ENCODE measurements at places on chromosomes 16 and 17.

- no peak for DNase-seq
Observed at GRCh38 chr17:1294157-1294717, 14.8 kb downstream of the TRARG1 start.

DNA sequence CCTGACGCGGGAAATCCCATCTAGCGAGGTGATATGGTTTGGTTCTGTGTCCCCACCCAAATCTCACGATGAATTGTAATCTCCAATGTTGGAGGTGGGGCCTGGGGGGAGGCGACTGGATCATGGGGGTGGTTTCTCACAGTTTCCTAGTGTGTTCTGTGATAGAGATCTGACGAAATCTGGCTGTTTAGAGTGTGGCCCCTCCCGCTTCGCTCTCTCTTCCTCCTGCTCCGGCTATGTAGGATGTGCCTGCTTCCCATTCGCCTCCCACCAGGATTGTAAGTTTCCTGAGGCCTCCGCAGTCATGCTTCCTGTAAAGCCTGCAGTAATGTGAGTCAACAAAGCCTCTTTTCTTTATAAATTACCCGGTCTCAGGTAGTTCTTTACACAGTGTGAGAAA lies 31.6 kb downstream of the IFT140 start:
- no peak for DNase-seq

- no peak for DNase-seq
Observed at GRCh38 chr16:27460663-27461482, 58.9 kb downstream of the IL21R start.

DNA sequence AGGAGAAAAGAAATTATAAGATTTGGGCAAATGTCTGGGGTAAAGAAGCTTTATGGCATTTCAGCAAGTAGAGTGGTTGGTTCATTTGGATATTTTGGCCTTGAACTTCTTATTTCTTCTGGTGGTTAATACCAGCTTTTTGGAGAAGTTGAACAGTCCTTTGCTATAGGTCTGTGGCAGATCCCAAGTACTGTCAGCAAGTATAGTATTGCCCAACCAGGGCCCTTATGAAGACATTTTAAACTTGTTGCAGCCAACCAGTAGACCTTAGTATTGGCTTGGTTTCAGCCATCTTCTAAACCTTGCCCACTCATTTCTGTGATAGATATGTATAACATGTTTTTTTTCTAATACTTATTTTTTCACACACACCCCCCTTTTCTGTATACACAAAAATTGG lies 2.2 kb downstream of the SP2 start:
- no peak for DNase-seq

GRCh38 chr17:1907909-1908698 lies 78.3 kb downstream of the RPA1 start:
- DNase-seq = peak; percentile 92

DNA sequence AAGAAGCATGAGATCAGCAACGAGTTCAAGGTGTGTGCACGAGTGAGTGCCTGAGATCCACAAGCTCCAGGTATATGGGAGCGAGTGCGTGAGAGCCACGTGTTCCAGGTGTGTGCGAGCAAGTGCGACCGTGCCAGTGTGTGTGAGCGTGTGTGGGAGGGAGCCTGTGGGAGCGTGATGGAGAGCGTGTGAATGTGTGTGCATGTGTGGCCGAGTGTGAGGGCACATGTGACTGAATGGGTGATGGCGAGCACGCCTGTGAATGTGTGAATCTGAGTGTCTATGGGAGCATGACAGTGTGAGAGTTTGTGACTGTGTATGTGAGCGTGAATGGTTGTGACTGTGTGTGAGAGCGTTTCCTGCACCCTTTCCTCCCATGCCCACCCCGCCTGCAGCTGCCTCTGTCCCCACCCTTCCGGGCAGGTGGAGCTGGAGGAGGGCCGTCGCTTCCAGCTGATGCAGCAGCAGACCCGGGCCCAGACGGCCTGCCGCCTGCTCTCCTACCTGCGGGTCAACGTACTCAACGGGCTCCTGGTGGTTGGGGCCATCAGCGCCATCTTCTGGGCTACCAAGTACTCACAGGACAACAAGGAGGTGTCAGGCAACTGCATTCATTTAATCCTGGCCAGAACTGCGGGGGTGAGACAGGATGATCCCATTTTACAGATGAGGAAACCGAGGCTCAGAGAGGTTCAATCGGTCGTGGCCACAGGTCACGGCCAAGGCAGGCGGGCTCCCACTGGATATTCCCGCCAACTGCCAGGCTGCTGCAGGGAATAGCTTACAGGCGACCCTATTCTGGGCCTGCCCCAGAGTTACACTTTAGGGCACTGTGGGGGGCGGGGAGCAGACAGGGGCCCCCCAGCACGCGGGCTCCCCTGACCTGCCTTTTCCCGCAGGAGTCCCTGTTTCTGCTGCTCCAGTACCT lies 3.7 kb downstream of the TMC8 start:
- peak; percentile 87 for DNase-seq

- DNase-seq = peak; percentile 43
Observed at GRCh38 chr16:62213763-62214162, 177.5 kb upstream of the CDH8 start.

- no peak for DNase-seq
Observed at GRCh38 chr17:49512296-49513043, 17.4 kb downstream of the NGFR start.

DNA sequence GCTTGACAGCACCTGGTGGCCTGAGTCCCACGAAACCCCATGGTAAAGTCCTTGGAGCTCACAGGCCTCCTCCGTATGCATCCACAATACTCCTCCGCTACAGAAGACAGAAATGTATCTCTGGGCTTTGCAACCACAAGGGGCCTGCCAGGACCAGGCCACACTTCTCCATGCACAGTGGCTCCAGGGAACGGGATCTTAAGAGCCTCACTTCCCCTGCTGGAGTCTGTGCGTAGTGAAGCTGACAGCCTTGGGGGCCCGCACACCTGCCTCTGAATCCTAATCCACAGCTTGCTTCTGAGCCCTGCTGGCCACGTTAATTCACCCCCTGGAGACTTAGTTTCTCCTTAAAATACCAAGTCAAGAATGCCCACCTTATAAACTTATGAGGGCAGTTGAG lies 125.7 kb downstream of the COPRS start:
- peak; percentile 59 for DNase-seq

DNA sequence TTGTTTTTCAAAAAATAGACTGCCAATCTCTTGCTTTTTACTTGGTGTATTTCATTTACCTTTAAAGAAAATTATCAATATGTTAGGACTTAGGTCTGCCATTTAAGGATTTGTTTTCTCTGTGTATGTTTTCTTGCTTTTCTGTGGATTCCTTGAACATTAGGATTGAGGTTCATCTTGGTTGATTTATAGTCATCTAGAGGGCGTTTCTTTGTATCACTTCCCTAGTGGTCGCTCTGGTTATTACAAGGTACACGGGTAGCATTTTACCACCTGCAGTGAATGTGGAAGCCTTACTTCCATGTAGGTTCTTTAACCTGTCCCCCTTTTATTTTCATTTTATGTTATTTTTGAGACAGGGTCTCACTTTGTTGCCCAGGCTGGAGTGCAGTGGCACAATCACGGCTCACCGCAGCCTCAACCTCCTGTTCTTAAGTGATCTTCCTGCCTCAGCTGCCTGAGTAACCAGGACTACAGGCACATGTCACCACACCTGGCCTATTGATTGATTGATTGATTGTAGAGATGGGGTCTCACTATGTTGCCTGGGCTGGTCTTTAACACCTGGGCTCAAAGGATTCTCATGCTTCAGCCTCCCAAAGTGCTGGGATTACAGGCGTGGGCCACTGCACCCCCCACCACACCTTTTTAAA lies 35.2 kb upstream of the CBX4 start:
- peak; percentile 58 for DNase-seq

- DNase-seq = no peak
Observed at GRCh38 chr17:69344939-69345338, 18.0 kb upstream of the ABCA5 start.

DNA sequence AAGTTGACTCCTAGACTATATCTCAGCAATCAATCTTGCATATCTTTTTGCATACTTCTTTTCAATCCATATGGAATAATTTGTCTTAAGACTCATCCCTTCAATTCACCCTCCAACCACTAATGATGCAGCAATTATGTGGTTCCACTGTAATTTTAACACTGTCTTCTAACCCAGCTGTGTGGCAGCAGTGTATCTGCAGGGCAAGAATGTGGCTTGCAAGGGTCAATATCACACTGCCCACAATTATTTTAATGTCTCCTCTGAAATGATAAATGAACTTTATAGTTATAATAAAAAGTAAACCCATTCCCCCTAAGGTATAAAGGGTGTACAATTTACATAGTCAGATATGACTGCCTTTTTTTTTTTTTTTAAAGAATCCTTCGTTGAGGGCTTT lies 48.6 kb downstream of the FTO start:
- no peak for DNase-seq

DNA sequence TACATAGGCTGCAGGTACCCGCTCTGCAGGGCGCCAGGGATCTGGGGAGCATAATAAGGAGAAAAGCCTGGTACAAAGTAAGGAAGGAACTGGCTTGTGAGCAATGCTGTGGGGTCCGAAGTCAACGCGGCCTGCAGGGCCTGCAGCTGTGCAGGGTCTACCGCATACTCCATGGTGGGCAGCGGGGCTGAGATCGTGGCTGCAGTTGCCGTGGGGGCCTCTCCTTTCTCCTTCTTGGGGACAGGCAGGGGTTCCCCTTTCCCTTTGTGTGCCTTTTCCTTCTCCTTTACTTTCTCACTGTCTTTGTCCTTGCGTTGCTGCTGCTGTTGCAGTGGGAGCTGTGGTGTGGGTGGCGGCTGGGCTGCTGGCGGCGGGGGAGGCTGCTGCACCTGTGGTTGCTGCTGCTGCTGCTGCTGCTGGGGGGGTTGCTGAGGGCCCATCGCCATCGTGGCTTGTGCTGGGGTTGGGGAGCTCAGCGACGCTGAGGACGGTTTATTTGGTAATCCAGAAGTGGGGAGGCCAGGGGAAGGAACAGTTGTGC lies 259.6 kb downstream of the ZFHX3 start:
- DNase-seq = peak; percentile 41

DNA sequence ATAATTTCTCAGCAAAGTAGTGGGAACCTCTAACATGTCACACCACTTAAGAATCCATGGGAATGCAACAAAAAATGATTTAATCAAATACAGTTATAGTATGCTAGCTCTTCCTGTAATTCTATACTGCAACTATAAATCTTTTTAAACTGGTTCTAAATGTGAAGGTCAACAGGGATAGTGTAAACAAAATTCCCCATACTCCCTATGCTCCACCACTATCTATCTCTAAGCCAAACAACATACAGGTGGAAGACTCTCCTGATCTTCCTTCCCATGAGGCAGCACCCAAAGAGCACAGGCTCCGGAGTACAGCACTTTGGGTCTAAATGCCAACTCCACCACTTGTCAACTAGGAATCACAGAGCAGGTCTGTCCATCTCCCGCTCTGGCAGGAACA lies 4.4 kb downstream of the XPO6 start:
- DNase-seq = no peak

DNA sequence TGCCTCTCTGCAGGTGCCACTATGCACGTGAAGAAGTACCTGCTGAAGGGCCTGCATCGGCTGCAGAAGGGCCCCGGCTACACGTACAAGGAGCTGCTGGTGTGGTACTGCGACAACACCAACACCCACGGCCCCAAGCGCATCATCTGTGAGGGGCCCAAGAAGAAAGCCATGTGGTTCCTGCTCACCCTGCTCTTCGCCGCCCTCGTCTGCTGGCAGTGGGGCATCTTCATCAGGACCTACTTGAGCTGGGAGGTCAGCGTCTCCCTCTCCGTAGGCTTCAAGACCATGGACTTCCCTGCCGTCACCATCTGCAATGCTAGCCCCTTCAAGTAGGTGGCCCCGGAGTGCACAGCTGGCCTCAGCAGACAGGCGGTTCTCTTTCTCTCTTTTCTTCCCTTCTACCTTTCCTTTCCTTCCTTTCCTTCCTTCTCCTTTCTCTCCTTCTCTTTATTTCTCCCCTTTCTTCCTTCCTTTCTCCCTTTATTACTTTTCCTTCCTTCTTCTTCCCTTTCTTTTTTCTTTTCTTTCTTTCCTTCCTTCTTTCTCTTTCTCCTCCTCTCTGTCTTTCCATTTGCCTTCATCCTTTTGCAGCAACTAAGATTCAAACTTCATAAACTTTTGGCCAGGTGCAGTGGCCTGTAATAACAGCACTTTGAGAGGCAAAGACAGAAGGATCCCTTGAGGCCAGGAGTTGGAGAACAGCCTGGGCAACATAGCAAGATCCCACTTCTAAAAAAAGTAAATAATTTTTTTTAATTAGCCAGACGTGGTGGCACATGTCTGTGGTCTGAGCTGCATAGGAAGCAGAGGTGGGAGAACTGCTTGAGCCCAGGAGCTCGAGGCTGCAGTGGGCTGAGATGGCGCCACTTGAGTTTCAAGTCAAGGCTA lies 46.7 kb downstream of the SCNN1B start:
- DNase-seq = peak; percentile 32
